ENCODE measurements at places on chromosomes 2 and 18.

DNA sequence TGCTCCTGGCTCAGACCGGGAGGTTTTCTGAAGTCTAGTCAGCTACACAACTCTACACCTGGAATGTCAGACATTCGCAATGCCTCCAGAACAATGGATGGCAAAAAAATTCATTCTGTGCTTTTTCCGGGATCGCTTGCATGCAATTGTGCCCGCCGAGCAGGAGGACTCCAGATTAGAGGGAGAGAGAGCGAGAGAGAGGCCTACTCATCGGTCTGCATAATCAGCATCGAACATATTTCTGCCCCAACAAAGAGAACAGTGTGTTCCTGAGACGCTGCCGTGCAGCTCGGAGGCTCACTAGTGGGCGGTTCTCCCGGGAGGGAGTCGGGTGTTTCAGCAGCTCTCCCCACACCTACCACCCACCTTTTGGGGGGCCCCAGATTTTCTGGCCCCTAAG lies 117.1 kb downstream of the KLHL29 start:
- DNase-seq = no peak

DNA sequence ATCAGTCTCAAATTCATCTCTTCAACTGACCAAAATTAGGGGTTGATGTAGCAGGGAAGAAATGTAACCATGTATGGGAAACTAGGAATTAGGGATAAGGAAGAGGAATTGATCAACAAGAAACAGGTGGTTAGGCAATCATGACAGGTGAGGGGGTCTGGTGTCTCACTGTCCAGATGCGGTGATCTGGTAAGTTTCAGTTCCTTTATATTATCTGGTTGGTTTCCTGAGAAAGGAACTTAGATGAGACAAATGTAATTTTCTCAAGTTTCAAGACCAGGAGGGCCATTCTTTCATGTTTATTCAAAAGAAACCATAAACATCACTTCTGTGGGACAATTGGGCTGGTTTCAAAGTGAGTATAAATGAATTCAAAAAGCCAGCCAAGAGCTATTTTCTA lies 306.2 kb upstream of the KCNJ3 start:
- DNase-seq = no peak

DNA sequence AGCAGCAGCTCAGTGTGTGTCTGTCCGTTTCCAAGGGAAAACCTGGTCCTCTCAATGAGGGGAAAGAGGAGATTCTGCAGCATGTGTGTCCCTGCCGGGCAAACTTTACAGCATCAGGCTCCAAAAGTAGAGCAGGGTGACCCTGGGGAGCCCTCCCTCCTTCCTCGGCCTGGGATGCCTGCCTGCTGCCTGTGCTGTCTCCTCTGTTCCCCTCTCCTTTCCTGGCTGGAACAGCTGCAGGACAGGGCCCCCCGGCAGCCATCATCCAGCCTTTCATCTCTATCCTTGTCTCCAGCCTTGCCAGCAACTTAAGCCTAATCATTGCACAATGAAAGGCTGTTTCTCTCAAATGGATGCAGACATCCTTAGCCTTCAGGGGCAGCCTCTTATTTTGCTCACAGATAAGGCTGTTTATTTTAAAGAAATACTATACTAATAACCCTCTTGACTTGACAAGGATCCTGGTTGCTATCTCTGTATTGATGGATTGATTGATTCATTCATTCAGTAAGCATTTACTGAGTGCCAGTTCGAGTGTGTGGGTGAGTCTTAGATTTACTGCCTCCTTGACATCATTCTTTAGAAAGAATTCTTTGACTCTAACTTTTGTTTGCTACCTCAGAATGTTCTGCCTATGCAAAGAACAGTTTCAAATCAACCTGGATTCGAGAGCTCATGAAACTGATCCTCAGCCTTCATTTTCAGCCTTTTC lies 40.6 kb upstream of the EDAR start:
- no peak for DNase-seq

DNA sequence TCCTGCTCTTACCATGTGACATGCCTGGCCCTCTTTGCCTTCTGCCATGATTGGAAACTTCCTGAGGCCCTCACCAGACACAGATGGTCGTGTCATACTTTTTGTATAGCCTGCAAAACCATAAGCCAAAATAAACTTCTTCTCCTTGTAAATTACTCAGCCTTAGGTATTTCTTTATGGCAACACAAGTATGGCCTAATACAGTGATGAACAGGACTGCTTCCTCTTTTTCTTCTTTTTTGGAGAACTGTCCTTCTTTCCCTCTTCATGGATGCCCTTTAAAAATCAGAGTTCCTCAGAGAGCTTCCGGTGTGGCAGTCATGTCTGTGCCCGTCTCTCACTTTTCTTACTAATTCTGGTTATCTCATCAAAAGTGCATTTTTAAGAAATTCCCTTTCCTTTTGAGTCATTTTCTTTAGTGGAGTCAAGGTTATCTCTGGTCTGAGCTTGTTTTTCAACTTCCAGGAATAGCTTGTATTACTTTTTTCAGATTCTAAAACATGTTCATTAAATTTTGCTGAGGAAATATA lies 9.2 kb upstream of the IL1A start:
- no peak for DNase-seq

DNA sequence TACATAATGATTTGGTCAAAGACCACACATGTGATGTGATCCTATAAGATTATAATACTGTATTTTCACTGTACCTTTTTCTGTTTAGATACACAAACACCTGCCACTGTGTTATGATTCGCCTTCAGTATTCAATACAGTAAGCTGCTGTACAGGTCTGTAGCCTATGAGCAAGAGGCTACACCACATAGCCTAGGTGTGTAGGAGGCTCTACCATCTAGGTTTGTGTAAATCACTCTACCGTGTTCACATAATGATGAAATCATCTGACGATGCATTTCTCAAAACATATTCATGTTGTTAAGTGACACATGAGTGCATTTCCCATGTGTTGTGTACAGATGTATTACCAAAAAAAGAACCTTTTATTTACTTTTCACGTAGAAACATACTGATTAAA lies 74.5 kb downstream of the USP40 start:
- DNase-seq = no peak

GRCh38 chr18:9960258-9960904 lies 46.6 kb downstream of the VAPA start:
- no peak for DNase-seq

GRCh38 chr2:99489063-99489760 lies 605 bp downstream of the REV1 start:
- DNase-seq = no peak

GRCh38 chr2:58614219-58614618 lies 373.1 kb upstream of the FANCL start:
- no peak for DNase-seq

DNA sequence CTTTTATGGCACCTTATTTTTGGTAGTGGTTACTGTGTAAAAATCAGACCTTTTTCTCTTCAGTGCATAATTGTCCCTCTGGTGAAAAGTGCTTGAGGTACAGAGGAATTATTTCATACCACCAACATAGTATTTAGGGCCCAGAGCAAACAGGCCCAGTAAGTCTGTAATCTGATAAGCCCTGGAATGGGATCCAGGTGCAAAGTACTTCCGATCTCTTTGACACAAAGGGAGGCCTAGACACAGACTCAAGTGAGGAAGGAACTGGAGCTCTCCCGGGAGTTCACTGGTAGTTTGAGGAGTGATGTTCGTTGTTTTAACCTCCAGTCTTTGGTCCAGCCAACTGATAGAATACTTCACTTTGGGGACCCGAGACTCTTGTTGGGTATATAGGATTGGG lies 57.4 kb downstream of the RAB31 start:
- DNase-seq = no peak

- no peak for DNase-seq
Measured at GRCh38 chr2:121836611-121837010, 81.2 kb downstream of the TSN start.

GRCh38 chr2:202135091-202135874 lies 62.2 kb downstream of the KIAA2012 start:
- no peak for DNase-seq

GRCh38 chr2:130785466-130786055 lies 30.2 kb downstream of the AMER3 start:
- no peak for DNase-seq

DNA sequence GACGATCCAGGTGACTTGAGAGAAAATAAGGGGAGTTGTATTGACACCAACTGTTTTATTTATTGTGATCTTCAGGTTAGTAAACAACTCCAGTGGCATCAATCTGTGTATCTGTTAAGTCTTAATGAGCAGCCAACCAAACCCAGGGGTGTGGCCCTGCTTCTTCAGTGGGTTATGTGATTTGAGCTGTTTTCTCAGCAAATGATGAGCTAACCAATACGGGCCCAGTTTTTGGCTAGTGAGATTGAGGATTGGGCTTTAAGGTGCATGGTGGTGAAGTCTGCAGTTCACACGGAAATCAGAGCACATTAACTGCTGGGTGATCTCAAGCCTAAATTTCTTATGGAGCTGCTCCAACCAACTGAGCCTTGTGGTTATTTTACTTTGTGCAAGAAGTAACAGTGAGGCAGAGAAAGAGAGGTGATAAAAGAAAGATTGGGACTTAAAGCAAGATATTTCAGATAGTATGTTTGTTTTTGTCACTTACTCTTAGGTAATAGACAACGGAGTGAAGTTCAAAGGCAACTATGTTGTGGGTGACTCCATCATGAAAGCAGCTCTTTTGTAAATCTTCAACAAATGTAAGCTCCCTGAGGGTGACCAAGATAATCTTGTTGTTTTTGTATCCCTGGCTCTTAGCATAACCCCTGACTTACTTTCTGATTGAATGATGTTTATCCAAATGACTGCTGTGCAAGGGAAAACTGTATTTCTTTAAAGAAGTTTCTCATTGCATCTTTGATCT lies 2.4 kb downstream of the MTCL1 start:
- DNase-seq = no peak

DNA sequence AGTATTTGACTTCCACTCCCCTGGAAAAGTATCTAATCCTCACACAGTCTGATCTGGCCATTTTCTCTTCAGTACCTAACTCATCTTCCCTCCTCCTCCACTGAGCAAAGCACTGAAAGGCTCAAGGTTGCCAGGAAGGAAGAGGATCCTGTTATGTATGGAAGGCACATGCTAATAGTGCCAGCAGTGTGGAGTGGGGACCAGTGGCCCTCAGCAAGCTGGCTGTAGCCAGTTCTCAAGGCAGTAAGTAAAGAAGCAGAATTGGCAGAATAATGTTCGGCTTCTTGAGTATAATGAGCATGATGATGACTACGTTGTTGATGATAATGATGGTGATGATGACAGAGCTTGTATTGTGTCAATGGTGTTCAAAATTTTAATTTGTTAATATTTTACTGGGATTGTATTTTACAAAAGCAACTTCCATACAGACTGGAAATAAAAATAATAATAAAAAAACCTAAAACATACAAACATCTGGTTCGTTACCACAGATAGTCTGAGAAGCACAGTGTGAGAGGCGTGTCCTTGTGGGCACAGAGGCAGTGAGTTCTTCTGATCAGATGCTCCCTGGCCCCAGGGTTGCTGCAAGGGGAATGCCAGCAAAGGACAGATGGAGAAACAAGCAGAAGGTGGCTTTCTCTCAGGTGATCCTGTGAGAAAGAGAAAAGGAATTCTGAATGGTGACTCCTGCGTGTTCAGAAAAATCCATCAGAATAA lies 528.8 kb downstream of the CMPK2 start:
- no peak for DNase-seq

- DNase-seq = no peak
Measured at GRCh38 chr2:161246281-161246680, 61.9 kb upstream of the PSMD14 start.

DNA sequence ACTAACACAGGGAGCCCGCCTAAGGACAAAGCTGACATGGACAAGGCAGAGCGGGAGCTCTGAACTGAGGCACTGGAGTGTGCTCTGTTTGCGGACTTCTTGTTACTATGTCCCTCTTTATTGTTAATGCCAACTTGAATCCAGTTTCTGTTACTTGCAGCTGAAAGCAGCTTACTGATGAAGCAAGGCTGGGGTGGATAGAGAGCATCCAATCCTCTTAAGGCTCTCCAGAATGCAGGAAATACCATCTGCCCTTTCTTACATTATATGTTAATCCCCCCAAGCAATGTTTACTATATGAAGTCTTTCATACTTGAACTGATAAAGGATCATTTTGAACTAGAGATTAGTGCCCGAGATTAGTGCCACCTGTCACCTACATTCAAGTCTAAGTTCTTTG lies 9.4 kb downstream of the FAM210A start:
- DNase-seq = peak; percentile 97

DNA sequence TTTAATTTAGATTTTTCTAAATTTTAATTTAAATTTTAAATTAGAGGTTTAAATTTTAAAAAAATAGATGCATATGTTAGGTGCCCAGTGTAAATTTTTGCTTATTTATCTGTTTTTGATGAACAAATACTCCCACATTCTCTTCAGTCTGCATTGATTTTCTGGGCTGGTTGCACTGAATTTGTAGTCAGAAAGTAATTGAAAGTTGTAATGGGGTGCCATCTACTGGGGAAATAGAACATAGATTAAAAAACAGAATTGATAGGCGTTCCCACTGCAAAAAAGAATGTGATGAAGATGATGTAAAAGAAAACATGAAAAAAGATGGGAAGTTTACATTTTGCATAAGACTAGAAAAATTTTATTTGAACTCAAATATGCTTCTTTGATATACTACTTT lies 51.7 kb upstream of the CCDC85A start:
- DNase-seq = no peak

DNA sequence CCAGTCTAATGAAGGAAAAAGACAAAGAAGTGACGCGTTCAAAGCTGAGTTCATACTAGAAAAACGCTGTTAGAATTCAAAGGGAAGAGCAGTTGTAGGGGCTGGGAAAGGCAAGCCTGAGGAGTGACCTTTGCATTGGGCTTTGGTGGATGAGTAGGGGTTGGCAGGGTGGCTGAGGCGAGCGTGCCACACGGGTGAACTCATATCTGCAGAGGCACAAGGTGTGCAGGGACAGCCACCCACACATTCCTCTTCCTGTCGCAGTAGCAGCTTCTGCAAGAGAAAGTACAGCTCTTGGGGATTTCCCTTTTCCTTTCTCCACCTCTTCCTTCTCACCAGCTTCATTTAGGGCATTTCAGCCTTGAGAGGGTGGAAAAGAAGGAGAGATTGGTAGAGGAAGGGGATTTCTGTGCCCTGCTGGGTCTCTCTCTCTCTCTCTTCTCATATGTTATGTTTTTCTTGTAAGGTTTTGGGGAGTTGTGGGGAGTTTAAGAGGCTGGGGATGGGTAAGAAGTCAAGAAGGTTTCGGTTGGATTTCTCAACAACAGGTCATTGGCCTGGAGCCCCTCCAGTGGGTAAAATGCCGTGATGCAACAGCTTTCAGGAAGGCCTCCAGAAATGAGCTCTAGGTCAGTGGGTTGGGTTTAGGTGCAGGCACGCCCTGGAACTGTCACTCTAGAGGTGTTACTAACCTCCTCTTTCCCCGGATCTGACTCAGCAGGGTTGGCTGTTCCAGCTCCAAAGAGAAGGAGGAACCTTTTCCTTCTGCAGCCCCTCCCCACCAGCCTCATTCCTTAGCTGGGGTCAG lies 40.1 kb downstream of the ODC1 start:
- no peak for DNase-seq

- no peak for DNase-seq
Measured at GRCh38 chr2:27347641-27348040, 8.9 kb downstream of the GTF3C2 start.

DNA sequence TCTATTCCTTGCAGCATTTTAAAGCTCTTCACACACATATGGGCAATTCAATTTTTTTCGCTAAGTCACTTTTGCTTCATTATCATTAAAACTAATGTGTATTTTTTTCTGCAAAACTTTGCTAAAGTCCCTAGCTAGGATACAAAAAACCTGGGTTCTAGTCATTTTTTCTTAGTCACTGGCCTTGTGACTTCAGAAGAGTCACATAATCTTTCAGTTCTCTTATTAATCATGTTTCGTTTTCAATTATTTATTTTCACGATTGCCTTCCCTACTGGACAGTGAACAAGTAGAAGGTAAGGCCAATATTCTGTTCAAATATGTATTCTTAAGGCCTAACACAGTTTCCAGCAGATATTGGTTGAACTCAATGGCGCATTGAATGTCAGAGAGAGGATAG lies 60.9 kb upstream of the CYRIA start:
- DNase-seq = no peak
